Epithelial cell of proximal tubule (primary cell): ENCODE measurements at places on chromosomes 5 and 9. TPM values are rescaled to one million over a fixed set of nuclear protein-coding genes. Genes with fewer than 3 reads are reported as not detected.

TTC23L gene
- total RNA-seq, result 0.29 TPM in 1 of 2 replicates, not detected in the other

KCNIP1 gene
- total RNA-seq, result 2.0 and 3.3 TPM in 2 replicates

CCNJL gene
- 13.0 and 17.5 TPM in 2 replicates for total RNA-seq

IL4 gene
- not detected in 2 replicates for total RNA-seq

ATOSB gene
- 14.0 and 27.7 TPM in 2 replicates for total RNA-seq

SLC4A9 gene
- total RNA-seq, result not detected in 2 replicates

BRINP1 gene
- total RNA-seq, result 1.4 and 2.5 TPM in 2 replicates

ENC1 gene
- total RNA-seq, result 65.8 and 90.5 TPM in 2 replicates

ADAMTS6 gene
- total RNA-seq, result 3.5 and 12.1 TPM in 2 replicates

IFNA2 gene
- total RNA-seq, result not detected in 2 replicates

ACSL6 gene
- 0.35 TPM in 1 of 2 replicates, not detected in the other for total RNA-seq

SGCD gene
- total RNA-seq, result 0.06 TPM in 1 of 2 replicates, not detected in the other

NEUROG1 gene
- not detected in 2 replicates for total RNA-seq

TAF11L10 gene
- total RNA-seq, result not detected in 2 replicates

ZNF366 gene
- not detected in 2 replicates for total RNA-seq

WNT8A gene
- not detected in 2 replicates for total RNA-seq

PCDHA1 gene
- total RNA-seq, result not detected in 2 replicates

CATSPER3 gene
- 0.29 TPM in 1 of 2 replicates, not detected in the other for total RNA-seq

FBXO38 gene
- 26.1 and 29.2 TPM in 2 replicates for total RNA-seq

FREM1 gene
- total RNA-seq, result 0.17 and 0.22 TPM in 2 replicates

PCDHGA12 gene
- 1.8 and 1.9 TPM in 2 replicates for total RNA-seq

IL31RA gene
- 2.5 and 2.9 TPM in 2 replicates for total RNA-seq

ESM1 gene
- total RNA-seq, result 0.35 and 0.36 TPM in 2 replicates

SLC34A1 gene
- not detected in 2 replicates for total RNA-seq
